SJSA1 (cell line): ENCODE measurements at places on chromosomes 2 and 18.
A peak's percentile ranks its signal among the peaks of the same experiment; 100 is the strongest.

DNA sequence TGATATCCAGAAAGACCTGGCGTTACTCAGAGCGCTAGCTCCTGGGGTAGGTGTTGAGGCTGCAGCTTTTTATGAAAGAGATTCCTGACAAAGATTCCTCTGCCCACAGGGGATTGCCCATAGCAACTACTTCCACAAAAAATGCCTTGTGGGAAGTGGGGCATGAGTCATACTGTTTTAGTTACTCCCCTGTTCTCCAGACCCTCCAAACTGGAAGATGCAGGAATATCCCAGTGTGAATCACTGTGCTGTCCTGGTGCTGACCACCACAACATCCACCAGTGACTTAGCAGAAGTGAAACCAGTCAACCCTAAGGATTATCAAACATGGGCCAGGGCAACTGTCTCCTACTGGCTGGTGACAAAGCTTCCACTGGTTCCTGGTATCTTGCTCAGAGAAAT, 61.8 kb downstream of the CDH2 start:
- peak; percentile 90 for DNase-seq

DNA sequence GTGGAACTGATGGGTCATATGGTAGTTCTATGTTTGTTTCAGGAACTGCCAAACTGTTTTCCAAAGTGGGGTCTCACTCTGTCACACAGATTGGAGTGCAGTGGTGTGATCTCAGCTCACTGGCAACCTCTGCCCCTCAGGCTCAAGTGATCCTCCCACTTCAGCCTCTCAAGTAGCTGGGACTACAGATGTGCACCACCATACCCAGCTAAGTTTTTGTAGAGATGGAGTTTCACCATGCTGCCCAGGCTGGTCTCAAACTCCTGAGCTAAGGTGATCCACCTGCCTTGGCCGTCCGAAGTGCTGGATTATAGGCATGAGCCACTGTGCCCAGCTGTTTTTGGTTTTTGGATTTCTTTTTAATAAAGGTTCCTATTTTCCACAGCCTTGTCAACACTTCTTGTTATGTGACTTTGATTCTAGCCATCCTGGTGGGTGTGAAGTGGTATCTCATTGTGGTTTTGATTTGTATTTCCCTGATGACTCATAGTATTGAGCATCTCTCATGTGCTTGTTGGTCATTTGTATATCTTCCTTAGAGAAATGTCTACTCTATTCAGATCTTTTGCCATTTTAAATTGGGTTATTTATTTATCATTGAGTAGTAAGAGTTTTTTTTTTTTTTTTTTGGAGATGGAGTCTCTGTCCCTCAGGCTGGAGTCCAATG, 22.8 kb downstream of the NPC1 start:
- DNase-seq: no peak

GRCh38 chr2:185475914-185476313, 262.7 kb upstream of the FSIP2 start:
- DNase-seq: no peak

- no peak for DNase-seq
Measured at GRCh38 chr2:117973498-117974082, 40.3 kb downstream of the CCDC93 start.

DNA sequence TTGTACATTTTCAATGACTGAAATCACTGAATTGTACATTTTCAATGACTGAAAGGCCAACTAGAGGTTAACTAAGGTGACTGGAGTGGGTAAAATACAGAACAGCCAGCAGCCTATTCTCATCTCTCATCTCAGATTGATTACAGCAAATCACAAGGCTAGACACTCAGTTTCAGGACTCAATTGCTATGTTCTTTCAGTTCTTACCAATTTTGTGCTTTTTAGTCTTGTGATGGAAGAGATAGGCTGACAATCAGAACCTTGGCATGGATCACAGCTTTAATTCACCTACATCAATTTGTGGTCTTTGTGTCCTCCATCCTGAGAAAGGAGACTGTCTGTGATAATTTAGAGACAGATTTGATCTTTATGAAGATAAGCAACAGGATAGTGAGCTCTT, 124.7 kb downstream of the GULP1 start:
- no peak for DNase-seq

DNA sequence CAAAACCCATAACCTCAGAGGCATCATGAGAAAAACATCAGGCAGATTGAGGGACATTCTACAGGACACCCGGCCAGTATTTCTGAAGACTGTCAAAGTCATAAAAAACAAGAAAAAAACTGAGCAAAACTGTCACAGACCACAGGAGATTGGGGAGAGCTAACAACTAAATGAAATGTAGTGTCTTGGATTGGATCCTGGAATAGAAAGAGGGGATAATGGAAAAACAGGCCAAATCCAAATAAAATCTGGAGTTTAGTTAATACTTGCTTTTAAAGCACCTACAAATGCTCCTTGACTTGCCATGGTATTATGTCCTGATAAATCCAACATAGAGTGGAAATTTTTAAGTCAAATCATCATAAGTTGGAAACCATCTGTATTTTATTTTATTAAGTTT, 17.6 kb upstream of the CXCR1 start:
- DNase-seq: no peak

DNA sequence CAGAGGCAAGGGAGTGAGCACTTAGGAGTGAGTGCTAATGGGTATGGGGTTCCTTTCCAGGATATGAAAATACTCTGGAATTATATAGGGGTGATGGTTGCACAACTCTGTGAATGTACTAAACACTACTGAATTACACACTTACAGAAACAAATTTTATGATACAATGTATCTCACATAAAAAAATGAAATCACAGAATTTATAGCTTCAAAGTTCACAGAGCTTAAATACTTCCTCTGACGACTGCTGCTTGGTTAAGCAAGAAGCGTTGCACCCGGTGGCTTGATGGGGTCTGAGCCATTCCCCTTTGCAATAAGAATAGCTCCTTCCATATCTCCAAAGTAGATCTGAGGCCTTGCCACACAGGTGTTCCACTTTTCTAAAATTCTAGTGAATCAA, 835.1 kb downstream of the TSN start:
- no peak for DNase-seq

DNA sequence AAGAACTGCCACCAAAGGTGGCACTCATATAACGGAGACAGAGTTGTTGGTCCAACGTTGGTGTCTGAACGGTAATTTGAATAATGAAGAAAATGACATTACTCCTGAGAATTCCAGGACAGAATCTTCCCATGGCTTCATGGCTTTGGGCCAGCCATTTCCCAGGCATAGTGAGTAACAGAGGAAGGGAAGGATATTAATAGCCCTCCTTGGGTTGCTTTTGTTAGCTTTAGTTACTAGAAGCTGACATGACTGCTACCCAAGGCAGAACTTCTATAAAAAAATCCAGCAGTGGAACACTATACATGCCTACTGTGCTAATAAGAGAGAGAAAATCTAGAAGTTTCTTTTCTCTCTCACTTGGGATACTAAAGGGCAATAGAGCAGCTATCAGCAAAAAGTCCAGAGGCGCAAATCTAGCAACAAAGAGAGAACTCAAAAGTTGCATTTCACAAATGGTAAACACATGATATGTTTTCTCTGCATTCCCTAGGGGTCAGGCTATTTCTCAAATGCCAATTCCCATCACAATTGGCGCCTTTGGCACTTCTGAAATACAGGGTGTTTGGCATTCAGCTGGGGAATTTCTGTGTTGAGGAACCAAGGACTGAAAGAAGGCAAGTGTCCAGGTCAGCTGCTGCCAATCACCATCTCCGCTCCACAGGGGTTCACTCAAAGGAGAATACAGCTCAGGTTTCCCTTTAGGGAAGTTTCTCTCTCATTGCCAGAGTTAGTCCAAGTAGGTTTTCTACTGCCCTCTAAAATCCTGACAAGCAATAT, 160.8 kb upstream of the KYNU start:
- DNase-seq: no peak

GRCh38 chr2:74216642-74217041, 18.2 kb downstream of the MTHFD2 start:
- no peak for DNase-seq

DNA sequence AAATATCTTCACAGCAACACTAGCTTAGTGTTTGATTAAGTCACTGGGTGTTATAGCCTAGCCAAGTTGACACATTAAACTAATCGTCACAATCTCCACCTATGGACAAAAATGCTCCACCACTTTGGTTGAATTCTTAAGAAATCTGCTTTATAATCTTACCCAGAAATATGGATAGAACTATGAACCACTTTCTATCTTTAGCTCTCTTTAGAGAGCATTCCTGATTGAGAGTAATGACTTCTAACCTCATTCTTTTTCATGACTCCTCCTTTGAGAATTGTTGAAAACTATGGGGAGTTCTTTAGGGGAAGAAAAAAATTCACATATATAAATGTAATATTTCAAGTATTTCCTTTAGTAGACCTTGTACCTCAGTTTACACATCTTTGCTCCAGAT, 1282.2 kb upstream of the ZEB2 start:
- DNase-seq: no peak

- no peak for DNase-seq
Measured at GRCh38 chr18:40949114-40949950, 1005.7 kb upstream of the PIK3C3 start.

DNA sequence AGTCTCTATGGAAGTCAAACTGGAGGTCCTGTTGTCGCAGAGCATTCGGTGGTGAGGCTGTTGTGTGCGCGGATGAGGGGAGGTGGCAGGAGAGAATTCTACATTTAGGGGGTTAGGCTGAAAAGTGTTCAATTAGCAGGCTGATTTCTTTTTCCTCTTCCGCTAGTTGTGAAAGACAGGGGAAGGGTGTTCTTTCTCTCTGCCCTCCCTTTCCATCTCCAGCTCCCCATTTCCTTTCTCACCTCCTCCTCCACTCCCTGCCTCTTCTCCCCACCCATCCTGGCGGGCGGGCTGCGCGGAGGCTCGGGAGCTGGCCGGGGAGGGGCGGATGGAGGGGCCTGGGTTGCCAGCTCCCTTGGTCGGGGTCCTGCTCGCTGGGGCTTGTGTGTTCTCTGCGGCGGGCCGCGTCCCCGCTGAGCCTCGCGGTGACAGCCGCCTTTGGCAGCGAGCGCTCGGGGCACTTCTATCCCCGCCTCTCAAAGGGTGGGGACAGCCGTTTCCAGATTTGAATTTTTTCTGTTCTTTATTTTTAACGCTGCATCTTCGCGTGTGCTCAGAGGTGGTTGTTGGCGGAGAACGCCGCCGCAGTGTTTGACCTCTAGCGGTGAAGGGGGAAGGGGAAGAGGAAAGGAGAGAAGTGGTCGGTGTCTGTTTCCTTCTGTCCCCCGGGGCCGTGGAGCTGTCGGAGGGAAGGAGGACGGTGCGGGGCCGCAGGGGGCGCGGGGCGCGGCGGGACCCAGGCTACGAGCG, 3.6 kb downstream of the SOX11 start:
- DNase-seq: no peak

- DNase-seq: no peak
Measured at GRCh38 chr2:215010390-215010789, 128.0 kb downstream of the ABCA12 start.

GRCh38 chr2:235545339-235546150, 51.7 kb downstream of the AGAP1 start:
- no peak for DNase-seq

DNA sequence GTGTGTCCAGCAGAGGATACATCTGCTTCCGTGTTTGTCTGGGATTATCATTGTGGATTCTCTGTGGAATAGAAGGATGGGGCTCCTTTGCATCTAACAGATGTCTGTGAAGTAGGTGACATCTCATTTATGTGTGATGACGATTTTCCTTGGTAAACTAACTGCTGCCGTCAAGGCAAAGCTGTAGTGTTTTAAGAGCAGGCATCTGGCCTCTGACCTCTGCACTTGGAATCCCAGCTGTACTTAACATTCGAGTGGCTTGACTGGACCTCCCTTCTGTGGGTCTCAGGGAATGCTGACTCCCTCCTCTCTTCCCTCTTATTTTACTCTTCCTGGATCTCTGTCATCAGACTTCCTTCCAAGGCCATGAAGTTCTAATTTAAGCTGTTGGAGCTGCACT, 56.4 kb downstream of the DCDC2C start:
- DNase-seq: no peak

- DNase-seq: no peak
Measured at GRCh38 chr2:37784071-37784758, 112.8 kb upstream of the CDC42EP3 start.

DNA sequence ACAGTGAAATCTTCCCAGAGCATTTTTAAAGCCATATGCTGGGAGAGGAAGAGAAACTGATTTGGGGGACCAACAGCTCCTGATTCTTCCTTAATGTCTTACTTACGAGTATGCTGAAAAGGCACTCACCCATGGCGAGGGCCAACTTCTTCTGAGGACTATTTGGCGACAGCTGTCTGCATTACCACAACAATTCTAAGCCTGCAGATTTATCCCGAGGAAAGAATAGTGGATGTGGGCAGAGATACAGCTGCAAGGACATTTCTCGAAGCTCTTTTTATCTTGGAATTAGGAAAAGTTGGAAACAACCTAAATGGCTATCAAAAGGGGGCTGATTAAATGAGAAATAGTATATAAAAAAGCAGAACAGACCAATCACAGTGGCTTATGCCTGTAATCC, 40.3 kb upstream of the FHL2 start:
- no peak for DNase-seq

- DNase-seq: no peak
Measured at GRCh38 chr2:147311058-147311430, 533.8 kb upstream of the ACVR2A start.

DNA sequence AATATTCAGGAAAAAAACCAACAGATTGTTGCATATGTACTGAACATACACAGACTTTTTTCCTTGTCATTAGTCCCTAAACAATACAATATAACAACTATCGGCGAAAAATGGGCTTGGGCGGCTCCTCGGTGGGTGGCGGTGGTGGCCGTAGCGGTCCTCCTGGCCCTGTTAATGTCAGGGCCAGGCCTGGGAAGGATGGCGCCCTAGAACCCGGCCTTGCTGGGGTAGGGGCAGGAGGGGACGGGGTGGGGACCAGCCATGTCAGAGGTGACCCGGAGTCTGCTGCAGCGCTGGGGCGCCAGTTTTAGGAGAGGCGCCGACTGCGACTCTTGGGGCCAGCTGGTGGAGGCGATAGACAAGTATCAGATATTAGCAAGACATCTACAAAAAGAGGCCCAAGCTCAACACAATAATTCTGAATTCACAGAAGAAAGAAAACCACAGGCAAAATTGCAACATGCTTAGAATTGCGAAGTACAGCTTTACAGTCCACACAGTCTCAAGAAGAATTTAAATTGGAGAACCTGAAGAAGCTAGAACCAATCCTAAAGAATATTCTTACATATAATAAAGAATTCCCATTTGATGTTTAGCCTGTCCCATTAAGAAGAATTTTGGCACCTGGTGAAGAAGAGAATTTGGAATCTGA, 36.5 kb downstream of the ROCK2 start:
- DNase-seq: no peak

GRCh38 chr2:233101141-233101540, 41.0 kb downstream of the INPP5D start:
- DNase-seq: no peak

GRCh38 chr2:98715812-98716451, 15.0 kb downstream of the MGAT4A start:
- DNase-seq: no peak

DNA sequence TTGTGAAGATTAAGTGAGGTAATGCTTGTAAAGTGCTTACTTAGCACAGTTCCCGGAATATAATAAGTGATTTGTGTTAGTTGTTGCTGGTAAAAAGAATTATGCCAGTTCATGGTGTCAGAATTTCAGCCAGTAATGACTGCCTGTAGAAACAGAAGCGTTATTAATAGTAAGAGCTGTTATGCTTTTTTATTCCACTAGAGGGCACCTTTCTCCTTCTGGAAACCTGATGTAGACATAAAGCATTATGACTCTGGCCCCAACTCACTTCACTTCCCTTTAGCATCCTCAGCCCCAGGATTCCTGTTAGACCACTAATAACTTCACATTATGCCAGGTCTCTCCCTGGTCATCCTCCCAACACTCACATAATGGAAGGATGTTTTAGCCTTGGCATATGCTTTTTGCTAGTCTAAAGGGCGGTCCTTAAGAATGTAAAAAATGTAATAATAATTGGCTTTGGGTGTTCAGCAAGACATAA, 34.9 kb downstream of the C18orf54 start:
- DNase-seq: no peak
